NK-92 treated with Interleukin-12 subunit alpha and Interleukin-12 subunit beta, amount 100 ng/mL, for 24 hours (cell line): ENCODE measurements at places on chromosomes 3 and 15.

- DNase-seq: no peak
These were observed 350.2 kb upstream of the POU1F1 start for GRCh38 chr3:87626546-87626945.

- no peak for DNase-seq
These were observed 29.8 kb downstream of the RARB start for GRCh38 chr3:25457671-25458419.

DNA sequence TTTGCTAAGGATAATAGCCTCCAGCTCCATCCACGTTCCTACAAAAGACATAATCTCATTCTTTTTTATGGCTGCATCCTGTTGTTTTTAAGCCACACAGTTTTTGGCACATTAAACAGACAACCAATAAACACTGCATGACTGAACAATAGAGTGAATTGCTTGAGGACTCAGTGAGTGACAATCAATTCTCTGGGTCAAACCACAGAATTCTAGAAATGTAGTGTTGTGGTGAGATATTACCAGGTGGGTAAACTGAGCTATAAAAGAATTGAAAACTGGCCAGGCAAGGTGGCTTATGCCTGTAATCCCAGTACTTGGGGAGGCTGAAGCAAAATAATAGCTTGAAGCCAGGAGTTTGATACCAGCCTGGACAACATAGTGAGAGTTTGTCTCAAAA lies 154.7 kb upstream of the CADPS start:
- DNase-seq: no peak

DNA sequence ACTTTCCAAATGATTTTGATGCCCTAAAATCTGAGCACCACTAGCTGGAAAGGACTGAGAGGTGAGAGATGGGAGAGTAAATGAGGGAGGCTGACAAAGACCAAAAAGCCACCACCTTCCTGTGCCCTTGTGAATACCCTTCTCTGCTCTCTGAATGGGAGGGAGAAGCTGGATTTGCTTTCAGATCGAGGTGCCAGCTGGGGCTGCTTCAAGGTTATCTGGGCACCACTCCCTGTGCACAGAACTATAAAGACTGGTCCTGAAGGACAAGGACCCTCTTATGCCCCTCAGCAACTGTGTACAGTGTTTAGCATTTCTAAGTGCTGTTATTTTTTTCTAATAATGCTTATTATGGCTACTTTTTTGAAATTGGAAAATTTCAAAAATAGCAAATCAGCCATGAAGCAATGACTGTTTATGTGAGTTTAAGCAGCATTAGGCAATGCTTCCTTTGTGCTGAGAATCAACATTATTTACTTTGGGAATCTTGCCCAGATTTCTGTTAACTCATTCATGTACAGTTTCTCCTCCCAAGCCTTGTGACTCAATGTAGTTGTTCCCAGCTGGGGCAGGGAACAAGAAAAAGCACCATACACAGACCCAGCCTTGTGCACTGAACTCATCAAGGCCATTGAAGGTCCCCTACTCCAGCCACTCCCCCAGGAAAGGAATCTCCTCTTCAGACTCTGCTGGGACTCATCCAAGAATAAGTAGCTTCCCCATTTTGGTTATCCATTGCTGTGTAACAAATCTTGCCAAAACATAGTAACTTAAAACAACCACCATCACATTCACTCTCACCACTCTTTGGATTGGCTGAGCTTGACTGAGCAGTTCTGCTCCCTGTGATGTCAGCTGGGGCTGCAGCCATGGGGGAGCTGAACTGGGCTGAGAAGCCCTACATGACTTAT lies 37.3 kb upstream of the CDV3 start:
- no peak for DNase-seq

DNA sequence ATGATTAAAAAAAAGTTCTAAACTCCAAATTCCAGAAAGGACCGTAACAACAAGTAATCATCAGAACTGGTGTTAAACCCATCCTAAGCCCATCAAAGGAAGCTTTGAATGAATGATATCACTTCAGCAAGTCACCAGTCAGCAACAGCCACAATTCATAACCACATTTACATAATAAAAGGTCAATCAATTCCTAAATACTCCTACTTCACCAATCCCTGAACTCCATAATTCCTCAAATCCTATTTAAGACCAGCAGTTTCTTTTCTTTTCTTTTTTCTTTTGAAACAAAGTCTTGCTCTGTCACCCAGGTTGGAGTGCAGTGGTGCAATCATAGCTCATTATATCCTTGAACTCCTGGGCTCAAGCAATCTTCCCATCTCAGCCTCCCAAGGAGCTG lies 40.5 kb downstream of the TTBK2 start:
- no peak for DNase-seq

- DNase-seq: no peak
These were observed 3.1 kb upstream of the AP2M1 start for GRCh38 chr3:184171562-184171961.
